Stimulated activated CD8-positive, alpha-beta memory T cell treated with anti-CD3 and anti-CD28 coated beads, Interleukin-4, amount 100 ng/mL, for 4 hours (primary cell): ENCODE measurements at places on chromosomes 3 and 15.
A peak's percentile ranks its signal among the peaks of the same experiment; 100 is the strongest.

DNA sequence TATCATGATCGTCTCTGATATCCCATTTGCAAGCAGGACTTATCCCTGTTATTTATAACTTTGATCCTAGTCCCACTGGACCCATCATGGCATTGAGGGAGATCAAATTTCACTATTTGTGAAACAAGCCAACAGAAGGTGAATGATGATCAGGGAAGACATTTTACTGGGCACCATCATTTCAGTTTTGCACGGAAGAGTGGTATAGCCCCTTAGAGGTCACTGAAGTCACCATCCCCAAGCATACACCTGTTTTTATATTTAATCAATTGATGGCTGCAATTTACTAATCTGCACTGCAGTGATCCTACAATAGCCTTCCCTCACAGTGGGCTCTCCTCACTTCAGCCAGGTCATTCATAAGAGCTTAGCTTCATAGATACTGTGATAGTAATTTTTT lies 132.4 kb downstream of the FHIT start:
- no peak for DNase-seq

DNA sequence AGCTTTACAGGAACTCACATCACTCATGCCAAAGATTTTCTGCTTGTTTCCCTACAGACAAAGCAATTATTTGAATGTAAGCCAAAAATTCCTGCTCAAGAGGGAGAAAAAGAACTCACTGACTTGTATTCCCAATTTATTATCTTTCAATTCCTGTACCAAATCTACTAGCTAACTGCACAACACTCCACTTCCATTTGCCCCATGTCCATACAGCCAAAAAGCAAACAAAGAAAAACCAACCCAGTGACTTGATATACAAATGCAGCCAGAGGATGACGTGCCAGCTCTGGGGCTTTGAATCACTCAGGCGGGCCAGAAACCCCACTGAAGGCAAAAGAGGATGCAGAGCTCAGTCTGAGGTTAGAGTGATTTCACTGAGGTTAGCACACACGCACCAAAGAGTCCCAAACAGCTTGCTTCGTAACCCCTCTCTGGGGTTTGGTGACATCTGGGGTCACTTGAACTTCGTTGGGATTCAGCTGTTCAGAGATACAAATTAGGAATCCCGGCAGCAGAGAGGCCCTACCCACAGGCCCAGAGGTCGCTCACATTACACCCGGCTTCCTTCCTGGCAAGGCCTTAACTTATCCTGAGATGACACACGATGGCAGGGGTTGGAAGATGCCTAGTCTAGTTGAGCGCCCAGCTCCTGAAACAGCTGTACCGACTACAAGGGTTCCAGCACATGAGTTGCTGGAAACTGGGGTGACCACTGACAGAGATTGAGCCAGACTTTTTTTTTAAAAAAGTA lies 1.6 kb downstream of the RFTN1 start:
- peak; percentile 65 for DNase-seq

GRCh38 chr3:2236203-2236602 lies 137.5 kb downstream of the CNTN4 start:
- no peak for DNase-seq

DNA sequence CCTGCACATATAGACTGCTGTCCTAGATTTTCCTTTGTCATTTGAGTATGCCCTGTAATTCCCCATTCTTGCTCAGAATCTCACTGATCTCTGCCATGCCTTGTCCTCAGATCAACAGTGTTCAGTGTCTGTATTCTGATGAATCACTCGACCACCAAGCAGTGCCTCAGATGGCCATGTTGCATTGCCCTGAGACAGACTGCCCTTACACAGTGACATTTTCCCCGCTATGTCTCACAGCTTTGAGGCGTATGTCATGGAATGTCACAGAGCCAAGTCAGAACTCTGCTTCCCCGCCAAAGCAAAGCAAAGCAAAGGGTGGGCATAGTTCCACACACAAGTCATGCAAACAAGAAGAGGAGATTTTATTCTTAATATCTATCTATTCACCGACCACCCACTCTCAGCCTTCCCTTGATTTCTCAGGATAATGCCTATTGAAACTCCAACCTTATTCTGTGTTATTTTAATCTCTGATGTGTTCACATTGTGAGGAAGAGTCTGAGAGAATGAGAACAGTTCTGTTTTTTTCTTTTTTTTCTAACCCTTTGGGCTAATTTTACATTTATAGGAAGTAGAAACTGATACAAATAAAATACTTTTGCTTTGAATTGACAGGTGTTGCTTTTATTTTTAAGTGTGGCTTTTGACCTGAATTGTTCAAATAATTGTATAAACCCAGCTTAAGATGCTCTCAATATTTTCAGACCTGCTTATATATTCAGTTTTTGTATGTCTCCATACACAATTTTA lies 16.9 kb upstream of the PSMD6 start:
- no peak for DNase-seq

DNA sequence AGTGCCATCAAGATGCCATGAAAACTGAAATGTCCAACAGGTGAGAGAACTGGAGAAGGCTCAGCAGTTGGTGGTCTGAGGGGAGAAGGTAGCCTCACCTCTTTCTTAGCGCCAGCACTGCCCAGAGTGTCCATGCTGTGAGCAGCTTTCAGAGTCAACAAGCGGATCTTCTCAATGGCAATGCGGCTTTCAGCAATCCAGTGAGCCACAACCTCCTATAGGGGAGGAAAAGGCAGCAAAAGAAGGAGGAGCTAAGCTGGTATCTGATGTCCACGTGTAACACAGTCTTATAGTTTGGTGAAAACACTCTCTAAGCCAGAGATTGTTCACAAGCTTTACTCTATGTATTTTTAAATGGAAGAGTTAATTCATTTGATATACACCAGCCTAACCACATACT lies 36.1 kb upstream of the ACKR4 start:
- no peak for DNase-seq

DNA sequence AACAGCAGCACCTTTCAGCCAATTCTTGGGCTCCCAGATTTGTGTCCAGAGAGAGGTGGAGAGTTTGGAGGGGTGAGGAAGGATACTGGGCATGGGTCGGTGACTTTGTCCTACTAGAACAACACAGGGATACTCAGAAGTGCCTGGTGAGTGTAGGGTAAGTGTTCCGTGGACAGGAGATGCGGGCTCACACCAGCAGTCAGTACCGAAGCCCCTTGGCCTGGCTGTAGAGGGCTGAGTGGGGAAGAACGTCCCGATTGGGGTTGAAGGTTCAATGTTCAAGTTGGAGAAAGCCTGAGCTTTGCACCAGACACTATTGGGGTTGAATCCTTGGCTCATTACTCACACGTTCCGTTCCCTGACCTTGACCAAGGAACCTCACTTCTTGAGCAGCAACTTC lies 40.8 kb upstream of the SLC6A11 start:
- no peak for DNase-seq

DNA sequence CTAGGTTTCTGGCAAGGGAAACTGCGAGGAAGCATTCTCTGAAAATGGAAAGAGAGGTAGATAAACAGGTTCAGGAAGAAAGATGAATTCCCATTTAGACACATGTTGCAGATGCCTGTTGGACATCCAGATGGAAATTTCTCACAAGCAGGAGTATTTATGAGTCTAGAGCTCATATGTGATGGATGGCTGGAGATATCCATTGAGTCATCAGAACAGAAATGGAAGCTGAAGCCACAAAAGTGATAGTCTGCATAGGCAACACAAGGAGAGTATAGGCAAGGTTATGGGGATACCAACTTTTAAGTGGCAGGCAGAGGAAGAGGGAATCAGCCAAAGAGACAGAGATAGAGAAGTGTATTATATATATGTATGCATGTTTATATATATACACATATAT lies 6.3 kb upstream of the RAMAC start:
- no peak for DNase-seq

- no peak for DNase-seq
Observed at GRCh38 chr3:37255990-37256308, 81.6 kb upstream of the LRRFIP2 start.

- no peak for DNase-seq
Observed at GRCh38 chr3:32755761-32756160, 62.0 kb upstream of the TRIM71 start.

DNA sequence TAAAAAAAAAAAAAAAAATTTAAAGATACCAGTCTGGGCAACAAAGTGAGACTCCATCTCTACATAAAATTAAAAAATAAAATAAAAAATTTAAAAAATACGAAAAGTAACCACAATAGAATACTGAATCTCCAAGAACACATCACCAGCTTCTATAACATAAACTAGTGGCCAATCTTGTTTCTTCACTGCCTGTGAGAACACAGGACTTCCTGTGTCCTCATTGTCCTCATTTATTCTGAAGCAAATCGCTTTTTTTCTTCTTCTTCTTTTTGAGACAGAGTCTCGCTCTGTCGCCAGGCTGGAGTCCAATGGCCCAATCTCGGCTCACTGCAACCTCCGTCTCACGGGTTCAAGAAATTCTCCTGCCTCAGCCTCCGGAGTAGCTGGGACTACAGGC lies 28.6 kb upstream of the RAB7A start:
- no peak for DNase-seq

DNA sequence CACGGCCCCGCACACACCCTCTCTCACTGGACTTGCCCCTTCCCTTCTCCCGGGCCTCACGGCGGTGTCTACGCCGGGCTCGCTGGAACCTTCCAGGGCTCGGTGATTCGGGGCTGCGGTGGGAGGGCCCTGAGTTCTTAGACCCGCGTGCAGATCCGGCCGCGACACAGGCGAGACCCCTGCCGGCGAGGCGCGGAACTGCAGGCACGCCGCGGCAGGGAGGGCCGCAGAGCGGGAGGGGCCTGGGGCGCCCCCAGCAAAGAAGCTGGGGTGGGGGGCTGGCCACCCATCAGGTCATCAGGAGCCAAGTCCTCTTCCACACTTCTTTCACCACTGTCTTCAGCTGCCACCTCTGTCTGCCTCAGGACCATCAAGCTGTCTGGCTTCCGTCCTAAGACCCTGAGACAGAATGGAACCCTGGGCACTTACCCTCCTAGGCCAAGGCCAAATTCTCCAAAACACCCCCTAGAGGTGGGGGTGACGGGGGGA lies 164.5 kb downstream of the XXYLT1 start:
- DNase-seq = peak; percentile 34

GRCh38 chr15:32717426-32718226 lies at the start of gene GREM1:
Gene GREM1, plus strand, starts transcription at chr15:32718004. Its CDS starts 12,687 bp downstream, at chr15:32730691.
- no peak for DNase-seq

GRCh38 chr3:146889626-146890025 lies 284.5 kb upstream of the PLSCR5 start:
- no peak for DNase-seq

DNA sequence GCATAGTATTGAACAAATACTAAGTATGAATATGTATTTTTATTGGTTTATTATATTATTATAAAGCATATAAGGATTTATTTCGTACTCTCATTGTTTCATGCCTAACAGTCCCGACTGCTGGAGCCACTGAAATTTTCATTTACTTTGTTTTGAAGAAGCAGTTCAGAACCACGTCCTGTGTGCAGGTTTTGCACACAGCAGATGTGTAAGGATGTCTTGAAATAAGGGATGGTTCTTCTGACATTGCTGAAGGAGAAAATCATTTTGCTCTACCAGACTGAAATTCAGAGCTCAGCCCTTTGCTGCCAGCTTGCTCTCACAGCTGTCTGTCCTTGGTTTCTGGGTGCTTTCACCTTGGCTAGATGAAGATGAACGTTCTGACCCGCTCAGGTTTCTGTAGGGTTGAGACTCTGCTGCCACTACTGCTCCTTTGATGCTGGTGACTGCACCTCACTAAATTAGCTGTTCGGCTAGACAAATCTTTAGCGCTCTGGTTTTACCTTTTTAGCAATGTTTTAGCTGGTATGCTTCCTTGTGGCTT lies 54.2 kb downstream of the UBE2E1 start:
- no peak for DNase-seq

DNA sequence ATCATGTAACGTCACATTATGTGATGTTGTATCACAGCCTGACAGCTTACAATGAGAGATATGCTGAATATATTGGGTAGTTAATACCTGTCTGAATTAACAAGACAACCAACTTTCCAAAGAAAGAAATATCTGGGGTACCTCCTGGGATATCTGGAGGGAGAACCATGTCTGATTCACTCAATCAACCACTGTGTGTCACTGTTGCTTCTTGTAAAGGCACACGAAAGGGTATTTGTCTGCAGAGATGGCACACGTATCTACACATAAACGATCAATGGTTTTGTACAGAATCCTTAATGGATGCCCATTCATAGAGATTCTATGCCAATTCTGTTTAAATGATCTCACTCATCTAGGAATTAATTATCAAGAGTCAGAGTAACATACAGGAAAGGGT lies 252.1 kb upstream of the TMCO5A start:
- no peak for DNase-seq

GRCh38 chr3:9430733-9431132 lies 33.3 kb downstream of the SETD5 start:
- no peak for DNase-seq

DNA sequence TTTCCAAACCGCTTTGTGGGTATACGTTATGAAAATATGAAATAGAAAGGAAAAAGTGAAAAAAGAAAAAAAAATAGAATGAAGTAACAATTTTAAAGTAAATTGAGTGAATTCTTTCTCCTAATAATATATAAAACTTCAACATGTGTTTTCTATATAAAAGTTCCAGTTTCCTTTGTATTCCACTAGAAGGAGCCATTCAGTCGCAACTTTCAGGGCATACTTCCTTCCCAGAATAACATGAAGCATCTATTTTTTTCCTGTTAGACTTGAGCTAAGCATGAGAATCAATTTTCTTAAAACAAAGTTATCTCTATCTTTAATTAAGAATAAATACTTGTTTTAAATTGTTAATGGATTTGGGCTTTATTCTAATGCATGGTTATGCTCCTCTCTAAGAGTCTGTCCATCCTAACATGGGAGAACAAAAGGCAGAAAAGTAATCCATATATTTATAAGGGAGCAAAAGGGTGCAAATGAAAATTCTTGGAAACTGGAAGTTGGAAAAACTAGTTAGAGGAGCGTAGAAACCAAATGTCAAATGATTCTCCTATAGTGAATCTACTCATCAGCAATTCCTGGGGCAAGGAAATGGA lies 16.0 kb upstream of the VGLL3 start:
- DNase-seq = no peak

DNA sequence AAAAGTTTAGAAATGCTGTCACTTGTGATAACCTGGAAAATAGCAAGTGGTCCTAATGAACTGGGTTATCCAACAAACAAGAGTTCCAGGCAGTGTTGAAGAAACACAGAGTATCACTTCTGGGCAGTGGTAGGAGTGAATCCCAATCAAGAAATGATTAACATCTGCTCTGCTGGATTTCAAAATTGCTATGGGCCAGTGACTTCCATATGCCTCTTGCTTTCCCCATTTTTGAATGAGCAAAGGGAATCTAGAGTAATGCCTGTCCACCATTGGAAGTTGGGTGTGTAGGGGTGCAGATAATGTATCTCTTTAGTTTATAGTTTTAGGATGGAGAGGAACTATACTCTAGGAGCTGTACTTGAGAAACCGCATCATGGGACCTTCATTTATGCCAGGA lies 236.5 kb downstream of the RPLP1 start:
- DNase-seq = no peak

- no peak for DNase-seq
Observed at GRCh38 chr15:43799945-43800285, at the start of gene SERINC4. Gene SERINC4, minus strand, starts transcription at chr15:43800220. Its CDS starts 234 bp downstream, at chr15:43799986.
